Fibroblast of pulmonary artery (primary cell): ENCODE measurements at places on chromosomes 4 and X.
A peak's percentile ranks its signal among the peaks of the same experiment; 100 is the strongest.

GRCh38 chr4:67785528-67785927 lies 31.3 kb upstream of the GNRHR start:
- DNase-seq = no peak

- no peak for DNase-seq
Observed at GRCh38 chr4:104501290-104501689, 6.6 kb upstream of the CXXC4 start.

- DNase-seq = no peak
Observed at GRCh38 chr4:168659741-168660465, 163.1 kb downstream of the PALLD start.

DNA sequence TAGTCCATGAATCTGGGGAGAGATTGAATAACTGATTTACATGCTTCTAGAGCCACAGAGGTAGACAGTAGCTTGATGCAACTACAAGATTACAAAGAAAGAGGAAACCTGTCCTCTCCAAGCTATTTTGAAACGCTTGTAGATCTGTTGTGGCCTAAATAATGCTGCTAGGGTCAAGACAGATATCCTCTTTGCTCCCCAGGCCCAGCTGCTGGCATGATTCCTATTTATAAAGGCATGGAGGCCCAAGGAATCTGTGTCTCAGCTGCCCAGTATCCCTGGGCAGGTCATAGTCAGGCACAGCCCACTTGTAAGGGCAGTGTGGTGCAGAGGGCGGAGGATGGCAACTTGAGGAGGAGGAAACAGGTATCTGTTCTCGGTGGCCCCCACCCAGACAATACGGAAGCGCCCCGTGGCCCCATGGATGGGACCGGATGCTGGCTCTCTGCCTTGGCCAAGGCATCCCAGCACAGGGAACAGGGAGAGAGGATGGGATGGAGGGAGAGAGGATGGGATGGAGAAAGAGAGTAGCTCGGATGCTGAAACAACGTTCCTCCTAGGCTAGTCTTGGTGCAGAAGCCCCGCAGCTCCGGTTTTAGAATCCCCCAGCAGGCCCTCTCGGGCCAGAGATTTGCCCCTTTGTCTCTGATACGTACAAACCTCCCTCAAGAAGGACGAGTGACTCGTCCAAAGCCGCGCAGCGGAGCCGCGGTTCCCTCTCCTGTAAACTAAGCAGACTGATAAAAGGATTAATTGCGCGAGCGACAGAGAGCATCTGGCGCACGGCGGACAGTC lies 767 bp upstream of the SMIM20 start:
- no peak for DNase-seq

DNA sequence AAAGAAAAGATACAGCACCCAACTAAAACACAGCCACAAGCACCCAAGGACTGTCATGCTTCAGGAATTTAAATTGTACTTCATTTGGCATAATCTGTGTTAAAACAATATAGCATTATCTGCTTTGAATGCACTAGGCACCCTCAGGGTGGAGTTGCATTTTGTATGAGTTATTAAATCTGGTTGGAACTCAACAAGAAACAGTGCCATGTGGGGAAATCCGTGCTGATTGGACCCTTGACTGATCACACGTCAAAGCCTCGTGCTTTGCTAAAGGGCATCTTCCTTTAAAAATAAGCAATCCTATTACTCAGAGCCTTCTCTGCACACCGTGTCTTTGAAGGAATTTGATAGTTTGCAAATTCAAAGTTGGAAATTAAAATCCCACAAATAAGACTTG lies 35.4 kb downstream of the IGFBP7 start:
- peak; percentile 79 for DNase-seq

GRCh38 chrX:101462892-101463291 lies 22.4 kb upstream of the ARMCX4 start:
- peak; percentile 41 for DNase-seq
